Mammary epithelial cell (primary cell): ENCODE measurements at places on chromosomes 7 and 10.

DNA sequence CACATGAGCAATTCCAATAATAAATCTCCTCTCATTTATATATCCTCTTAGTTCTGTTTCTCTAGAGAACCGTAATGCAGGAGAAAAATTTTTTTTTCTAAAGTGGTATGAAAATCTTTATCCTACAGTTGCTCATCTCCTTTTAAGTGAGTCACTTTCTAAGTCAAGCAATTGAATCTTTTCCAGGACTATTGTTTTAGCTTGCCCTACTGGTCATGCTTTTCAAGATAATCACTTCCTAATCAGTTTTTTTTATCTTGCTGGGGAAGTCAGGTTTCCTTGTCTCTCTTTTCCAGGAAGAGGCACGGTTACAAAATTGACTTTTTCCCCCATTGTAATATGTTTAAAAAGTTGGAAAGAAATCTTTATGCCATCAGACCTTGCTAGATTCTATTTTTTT lies 44.0 kb downstream of the INPP5F start:
- DNase-seq = peak; percentile 81

DNA sequence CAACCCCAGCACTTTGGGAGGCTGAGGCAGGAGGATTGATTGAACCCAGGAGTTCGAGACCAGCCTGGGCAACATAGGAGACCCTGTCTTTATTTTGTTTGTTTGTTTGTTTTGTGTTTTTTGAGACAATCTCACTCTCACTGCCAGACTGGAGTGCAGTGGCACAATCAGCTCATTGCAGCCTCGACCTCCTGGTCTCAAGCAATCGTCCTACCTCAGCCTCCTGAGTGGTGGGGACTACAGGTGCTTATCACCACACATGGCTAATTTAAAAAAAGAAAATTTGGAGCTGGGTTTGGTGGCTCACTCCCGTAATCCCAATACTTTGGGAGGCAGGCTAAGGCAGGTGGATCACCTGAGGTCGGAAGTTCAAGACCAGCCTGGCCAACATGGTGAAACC lies 30.6 kb upstream of the CCL24 start:
- DNase-seq = no peak

- no peak for DNase-seq
Observed at GRCh38 chr7:100949933-100950443, 654 bp downstream of the MUC3A start.

- no peak for DNase-seq
Observed at GRCh38 chr7:19143881-19144574, 1.2 kb downstream of the FERD3L start.

DNA sequence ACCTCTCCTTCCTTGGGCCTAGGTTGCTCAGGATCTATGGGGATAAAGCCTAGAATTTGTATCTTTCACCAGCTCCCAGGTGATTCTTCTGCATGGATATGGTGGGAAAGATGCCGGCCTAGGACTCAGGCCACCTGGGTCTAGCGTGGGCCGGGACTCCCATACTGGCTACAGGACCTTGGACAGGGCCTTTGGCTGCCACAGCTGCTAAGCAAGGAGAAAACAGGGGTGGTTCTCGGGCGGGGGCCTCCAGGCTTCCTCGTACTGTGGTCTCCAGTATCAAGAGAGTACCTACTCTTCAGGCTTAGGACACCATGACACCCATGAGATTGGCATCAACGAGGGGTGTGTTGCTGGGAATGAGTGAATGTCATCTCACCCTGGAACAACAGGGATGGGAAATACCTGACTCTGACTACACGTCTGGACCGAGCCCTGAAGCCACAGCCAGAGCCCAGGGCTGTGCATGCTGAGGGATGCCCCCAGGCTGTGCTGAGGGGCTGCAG lies 120.3 kb upstream of the ADAM12 start:
- no peak for DNase-seq

DNA sequence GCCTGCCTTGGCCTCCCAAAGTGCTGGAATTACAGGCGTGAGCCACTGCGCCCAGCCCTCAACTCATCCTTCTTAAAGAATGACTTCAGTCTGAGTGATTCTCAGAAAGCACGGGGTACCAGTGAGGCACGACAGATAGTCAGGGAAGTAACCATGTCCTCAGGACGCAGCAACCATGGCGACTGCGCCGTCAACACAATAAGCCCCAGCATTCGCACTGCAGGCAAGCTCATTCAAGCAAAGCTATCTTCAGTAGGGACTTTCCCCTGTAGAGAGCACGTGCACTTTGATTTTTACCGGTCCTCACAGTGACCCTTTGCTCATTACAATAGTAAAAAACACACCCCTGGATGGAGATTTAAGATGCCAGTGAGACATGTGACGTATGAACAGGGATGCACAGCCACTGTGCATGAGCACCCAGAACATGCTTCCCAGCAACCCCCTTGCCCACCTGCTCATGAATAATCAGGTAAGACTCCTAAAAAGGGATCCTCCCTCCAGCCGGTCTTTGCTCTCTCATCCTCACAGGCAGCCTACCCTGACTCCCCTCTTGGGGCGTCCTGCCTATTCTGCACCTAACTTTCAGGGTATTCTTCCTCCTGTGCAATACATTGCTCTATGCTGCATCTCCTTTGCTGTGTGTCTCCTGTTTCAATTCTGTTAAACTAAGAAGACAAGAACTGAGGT lies 9.1 kb downstream of the WDR86 start:
- no peak for DNase-seq

DNA sequence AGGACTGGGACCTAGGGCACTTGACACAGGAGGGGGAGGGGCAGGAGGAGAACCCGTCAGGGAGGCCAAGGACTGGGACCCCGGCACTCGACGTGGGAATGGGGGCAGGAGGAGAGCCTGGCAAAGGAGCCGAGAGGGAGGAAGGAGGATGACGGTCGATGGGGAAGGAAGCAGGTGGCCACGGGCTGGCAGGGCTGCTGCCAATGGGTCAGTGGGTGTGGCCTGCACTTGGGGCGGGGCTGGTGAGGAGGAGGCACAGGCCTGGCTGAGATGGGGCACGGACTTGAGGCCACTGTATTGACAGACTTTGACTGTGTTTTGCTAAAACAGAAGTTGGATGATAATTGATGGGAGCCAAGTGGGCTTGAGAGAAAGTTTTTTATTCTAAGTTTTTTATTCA lies 68.9 kb downstream of the RBM33 start:
- no peak for DNase-seq

DNA sequence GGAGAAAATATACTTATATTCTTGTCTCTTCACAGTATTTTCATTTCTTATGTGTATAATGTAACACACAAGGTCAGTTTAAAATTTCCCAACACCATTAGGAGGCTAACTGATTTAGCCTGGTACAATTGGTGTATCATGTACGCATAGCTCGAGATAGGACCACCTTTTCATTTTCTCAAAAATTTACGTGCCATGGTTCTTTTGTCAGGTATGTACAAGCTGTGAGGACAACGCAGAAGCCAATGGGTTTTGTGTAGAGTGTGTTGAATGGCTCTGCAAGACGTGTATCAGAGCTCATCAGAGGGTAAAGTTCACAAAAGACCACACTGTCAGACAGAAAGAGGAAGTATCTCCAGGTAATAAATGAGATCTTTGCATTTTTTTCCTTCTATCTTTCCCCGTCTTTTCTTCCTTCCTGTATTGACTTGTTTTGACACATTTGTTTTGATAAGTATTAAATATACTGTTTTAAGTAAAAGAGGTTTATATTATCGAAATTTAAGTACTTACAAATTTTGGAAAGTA lies 55.0 kb downstream of the TRIM24 start:
- DNase-seq = no peak

DNA sequence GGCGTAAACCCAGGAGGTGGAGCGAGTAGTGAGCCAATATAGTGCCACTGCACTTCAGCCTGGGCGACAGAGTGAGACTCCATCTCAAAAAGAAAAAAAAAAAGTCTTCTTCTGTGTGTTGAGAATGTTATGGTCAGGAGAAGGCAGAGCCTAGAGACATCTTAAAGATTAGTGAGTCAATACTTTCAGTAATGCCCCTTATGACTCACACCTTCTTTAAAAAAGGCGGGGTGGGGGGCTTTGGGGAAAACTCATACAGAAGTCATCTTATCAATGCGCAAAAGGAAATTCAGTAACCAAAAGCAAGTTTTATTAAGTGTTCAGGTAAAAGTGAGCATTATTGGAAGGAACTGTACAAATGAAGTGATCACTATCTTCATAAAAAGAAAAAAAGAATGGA lies 1369.8 kb upstream of the LRRTM3 start:
- no peak for DNase-seq

GRCh38 chr10:6347391-6347951 lies 144.7 kb downstream of the PFKFB3 start:
- DNase-seq = no peak

DNA sequence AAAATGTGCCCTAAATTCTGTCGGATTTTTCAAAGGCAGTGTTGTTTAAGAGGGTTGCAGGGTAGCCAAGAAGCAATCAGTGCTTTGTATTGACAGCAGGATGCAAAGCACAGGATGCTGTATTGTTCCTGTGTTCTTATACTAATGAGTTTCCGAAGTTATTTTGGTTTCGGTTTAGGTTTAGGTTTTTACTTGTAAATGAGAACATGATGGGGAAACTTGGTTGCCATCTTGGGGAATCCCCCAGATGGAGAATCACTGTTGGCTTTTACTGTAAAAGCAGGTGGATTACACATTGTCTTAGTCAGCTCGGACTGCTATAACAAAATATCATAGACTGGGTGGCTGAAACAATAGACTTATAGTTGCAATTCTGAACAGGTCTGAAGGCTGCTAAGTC lies 72.1 kb downstream of the INHBA start:
- peak; percentile 6 for DNase-seq

GRCh38 chr10:132636358-132636757 lies 98.8 kb downstream of the INPP5A start:
- DNase-seq = no peak

DNA sequence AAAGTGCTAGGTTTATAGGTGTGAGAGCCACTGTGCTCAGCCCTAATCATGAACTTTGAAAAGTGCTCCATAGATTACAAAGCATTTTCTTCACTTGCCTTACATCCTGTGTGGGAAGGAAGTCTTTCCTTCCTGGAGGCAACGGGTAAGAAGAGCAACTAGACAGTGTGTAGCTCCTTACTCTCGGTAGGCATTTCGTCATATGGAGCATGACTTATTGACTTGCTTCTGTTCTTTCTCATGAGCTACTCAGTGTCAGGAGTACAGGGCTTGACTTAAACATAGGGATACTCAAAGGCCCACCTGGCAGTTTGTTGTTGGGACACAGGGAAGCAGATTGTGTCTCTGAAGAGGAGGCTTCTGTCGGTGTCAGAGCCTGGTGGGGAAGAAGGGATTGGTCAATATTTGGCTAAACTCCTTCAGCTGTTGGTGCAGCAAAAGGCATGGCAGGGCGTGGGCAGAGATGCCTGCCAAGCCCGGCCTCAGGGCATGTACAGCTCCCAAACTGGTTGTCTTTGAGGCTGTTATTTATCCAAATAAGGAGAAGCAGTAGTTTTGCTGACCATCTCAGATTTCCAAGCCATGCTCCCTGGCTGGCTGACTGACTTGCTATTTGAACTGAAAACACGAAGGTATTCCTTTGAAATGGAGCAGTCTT lies 248.9 kb downstream of the KIAA1217 start:
- peak; percentile 86 for DNase-seq

- no peak for DNase-seq
Observed at GRCh38 chr10:72503241-72503640, 122.6 kb downstream of the MICU1 start.

- DNase-seq = peak; percentile 89
Observed at GRCh38 chr10:4725917-4726606, 99.9 kb upstream of the AKR1E2 start.
